ENCODE measurements at places on chromosomes 7 and 10. TPM values are rescaled to one million over a fixed set of nuclear protein-coding genes. Genes with fewer than 3 reads are reported as not detected.

DNA sequence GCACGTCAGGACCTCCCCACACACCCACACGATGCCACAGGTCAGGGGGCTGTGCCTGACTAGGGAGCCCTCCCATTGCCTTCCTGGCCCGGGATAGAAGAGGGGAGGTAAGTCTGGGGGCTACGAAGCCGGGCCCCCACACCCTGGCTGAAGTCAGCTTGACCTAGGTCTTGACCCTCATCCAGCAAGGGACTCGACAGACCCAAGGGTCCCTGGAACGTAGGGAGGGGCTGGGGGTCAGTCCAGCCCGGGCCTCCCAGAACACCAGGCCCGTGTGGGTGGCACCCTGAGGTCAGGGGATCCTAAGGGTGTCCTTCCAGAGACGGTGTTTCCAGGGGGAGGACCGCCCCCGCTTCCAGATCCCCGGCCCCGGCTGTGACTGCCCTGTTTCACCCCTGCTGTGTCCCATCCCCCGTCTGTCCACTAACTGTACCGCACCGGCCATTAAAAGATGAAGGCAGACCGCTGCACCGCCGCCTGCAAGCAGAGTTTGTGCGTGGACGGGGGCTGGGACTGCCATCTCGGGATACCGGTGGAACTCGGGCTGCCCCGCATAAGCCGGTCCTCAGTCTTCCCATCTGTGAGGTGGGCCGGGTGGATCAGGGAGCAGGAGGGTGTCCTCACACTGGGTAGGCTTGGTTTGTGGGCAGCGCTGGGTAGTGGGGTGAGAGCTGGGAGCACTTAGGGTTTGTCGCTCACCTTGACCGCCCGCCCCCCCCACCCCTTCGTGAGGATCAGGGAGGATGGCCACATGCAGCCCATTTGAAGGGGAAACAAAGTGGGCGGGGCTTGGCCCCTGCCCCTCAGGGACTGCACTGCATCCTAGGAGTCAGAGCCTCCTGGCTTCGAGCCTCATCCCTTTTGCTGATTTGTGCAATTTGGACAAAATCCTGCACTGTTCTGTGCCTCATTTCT is 21.1 kb downstream of the SLC29A4 start:
- DNase-seq, result no peak
- H3K27me3 ChIP-seq, result no peaks in the 10 kb centered on the region
- H3K36me3 ChIP-seq, result peaks cover 1% of the 10 kb centered on the region
- no peak overlapping the region for H3K27ac ChIP-seq
- H3K4me3 ChIP-seq, result no peak overlapping the region

- no peak overlapping the region for H3K4me3 ChIP-seq
- H3K36me3 ChIP-seq, result no peaks in the 10 kb centered on the region
- H3K27me3 ChIP-seq, result no peaks in the 10 kb centered on the region
- no peak overlapping the region for H3K27ac ChIP-seq
Measured at GRCh38 chr7:132076301-132077035, 499.8 kb downstream of the PLXNA4 start.

DNA sequence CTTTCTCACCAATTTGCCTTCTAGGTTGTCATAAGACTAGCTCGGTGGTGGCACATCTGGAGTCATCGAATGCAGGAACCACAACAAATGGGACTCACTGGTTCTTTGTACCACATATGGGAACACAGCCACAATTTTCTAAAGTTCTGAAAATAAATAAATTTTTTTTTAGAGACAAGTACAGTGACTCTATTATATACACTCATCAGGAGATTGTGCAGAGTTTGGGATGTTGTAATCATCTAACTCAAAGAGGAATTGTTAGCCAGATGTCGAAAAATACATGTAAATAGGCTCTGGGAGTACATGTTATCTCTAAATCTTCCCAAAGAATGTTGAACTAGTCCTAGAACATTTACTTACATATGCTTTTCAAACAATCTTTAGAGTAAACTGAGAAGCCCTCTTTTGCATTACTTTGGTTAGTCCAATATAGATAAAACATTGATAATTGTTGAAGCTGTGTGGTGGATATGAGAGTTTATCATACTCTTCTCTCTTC is 19.6 kb upstream of the SEPTIN7 start:
- H3K4me1 ChIP-seq, result no peaks in the 10 kb centered on the region
- no peak for DNase-seq
- H3K27me3 ChIP-seq, result no peaks in the 10 kb centered on the region

GRCh38 chr7:156274557-156274956 is 366.0 kb upstream of the RNF32 start:
- DNase-seq, result no peak
- H3K4me3 ChIP-seq, result no peak overlapping the region
- no peak overlapping the region for H3K27ac ChIP-seq
- H3K27me3 ChIP-seq, result no peaks in the 10 kb centered on the region
- no peaks in the 10 kb centered on the region for H3K36me3 ChIP-seq
- H3K4me1 ChIP-seq, result no peaks in the 10 kb centered on the region

GRCh38 chr7:72030994-72031667 is 381.0 kb downstream of the CALN1 start:
- no peak overlapping the region for H3K27ac ChIP-seq
- H3K27me3 ChIP-seq, result no peaks in the 10 kb centered on the region
- no peaks in the 10 kb centered on the region for H3K36me3 ChIP-seq
- no peak for DNase-seq
- no peak overlapping the region for H3K4me3 ChIP-seq
- H3K4me1 ChIP-seq, result no peaks in the 10 kb centered on the region

DNA sequence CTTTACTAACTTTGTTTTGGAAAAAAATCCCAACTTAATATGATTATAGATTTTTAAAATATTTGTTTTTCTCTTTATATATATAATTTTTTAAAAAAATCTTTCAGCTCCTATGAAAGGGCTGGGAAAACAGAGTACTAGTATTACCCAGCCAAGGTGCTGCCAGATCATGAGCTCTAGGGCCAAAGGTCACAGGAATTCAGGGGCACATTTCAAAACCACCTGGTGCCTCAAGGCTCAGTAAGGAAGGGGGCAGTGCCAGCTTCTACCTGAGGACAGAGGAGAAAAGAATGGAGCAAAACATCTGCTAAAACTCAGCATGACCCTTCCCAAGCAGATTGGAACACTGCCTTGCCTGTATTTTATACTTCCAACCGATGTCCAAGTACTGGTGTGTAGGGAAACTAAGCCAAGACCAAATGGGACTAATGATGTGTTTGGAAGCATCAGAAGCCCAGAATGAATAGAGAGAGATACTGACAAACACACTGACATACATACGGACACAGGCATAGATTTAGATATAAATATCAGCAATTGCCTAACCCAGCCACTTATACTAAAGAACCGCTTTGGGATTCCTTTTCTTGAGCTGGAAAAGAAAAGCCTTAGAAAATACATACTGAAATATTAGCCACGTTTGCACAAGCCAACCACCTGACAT is 667.3 kb downstream of the PARD3 start:
- H3K36me3 ChIP-seq, result no peaks in the 10 kb centered on the region
- no peak overlapping the region for H3K27ac ChIP-seq
- H3K27me3 ChIP-seq, result no peaks in the 10 kb centered on the region
- H3K4me1 ChIP-seq, result no peaks in the 10 kb centered on the region

DNA sequence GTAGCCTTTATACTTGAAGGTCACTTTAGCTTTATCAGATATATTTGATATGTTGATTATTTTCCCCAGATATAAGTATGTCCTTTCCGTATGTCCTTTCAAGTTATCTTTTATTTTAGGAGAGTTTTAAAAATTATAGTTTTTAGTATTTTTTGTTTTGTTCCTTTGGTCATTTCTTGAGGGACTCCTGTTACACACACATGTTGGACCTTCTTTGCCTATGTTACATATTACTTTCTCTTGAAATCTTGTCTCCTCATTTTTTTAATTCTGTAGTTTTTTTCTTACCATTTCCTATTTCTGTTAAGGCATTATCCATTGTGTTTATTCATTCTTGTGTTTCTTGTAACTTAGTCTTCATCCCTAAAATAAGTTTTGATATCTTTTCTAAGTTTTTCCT is 23.9 kb downstream of the GLCCI1 start:
- no peaks in the 10 kb centered on the region for H3K27me3 ChIP-seq
- no peak overlapping the region for H3K27ac ChIP-seq
- peaks cover 5% of the 10 kb centered on the region for H3K4me1 ChIP-seq
- no peak for DNase-seq

- no peak overlapping the region for H3K4me3 ChIP-seq
- DNase-seq, result no peak
- H3K36me3 ChIP-seq, result no peaks in the 10 kb centered on the region
Measured at GRCh38 chr10:84783386-84783785, 455.0 kb downstream of the CCSER2 start.

DNA sequence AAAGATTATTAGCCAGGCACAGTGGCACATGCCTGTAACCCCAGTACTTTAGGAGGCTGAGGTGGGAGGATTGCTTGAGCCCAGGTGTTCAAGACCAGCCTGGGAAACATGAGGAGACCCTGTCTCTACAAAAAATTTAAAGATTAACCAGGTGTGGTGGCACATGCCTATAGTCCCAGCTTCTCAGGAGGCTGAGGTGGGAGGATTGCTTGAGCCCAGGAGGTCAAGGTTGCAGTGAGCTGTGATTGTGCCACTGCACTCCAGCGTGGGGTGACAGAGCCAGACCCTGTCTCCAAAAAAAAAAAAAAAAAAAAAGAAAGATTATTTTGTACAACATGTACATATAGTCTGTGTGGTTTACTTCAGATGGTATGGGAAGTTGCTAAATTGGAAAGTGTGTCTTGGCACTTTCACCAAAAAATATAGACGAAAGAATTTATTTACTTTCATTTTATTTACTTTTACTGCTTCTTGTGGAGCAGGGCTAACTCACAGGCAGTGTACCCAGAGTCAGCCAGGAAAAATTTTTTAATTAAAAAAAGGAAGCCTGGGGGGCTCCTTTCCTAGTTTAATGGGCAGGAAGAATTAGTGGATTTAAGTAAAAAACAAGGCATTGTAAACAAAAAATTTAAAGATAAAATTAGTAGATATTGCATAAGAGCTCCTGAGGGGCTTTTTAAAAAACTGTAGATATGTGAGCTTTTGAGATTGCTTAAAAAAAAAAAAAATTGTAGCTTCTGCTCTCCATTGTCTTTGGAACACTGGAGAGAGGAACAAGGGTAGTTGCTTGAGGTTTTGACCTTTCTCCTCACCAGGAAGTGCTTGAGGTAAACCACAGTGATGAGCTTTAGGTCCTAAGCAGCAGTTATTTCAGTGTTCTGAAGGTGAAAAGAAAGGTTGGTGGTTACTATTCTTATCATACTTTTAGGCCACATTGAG is 44.6 kb upstream of the VDAC2 start:
- H3K36me3 ChIP-seq, result no peaks in the 10 kb centered on the region
- no peaks in the 10 kb centered on the region for H3K27me3 ChIP-seq
- peak overlapping the region; percentile 76 for H3K27ac ChIP-seq
- H3K4me3 ChIP-seq, result peak overlapping the region; percentile 57

GRCh38 chr10:27783660-27784059 is 38.0 kb upstream of the MKX start:
- H3K36me3 ChIP-seq, result no peaks in the 10 kb centered on the region
- H3K27me3 ChIP-seq, result no peaks in the 10 kb centered on the region
- no peak overlapping the region for H3K4me3 ChIP-seq
- H3K4me1 ChIP-seq, result no peaks in the 10 kb centered on the region
- DNase-seq, result no peak
- H3K27ac ChIP-seq, result no peak overlapping the region

GRCh38 chr7:9091282-9091681 is 657.9 kb downstream of the NXPH1 start:
- no peaks in the 10 kb centered on the region for H3K27me3 ChIP-seq
- no peak overlapping the region for H3K27ac ChIP-seq
- no peaks in the 10 kb centered on the region for H3K4me1 ChIP-seq
- no peak overlapping the region for H3K4me3 ChIP-seq
- no peaks in the 10 kb centered on the region for H3K36me3 ChIP-seq
- no peak for DNase-seq

- H3K27ac ChIP-seq, result no peak overlapping the region
- no peak overlapping the region for H3K4me3 ChIP-seq
- H3K4me1 ChIP-seq, result no peaks in the 10 kb centered on the region
Measured at GRCh38 chr10:111515706-111516105, 438.9 kb downstream of the ADRA2A start.

DNA sequence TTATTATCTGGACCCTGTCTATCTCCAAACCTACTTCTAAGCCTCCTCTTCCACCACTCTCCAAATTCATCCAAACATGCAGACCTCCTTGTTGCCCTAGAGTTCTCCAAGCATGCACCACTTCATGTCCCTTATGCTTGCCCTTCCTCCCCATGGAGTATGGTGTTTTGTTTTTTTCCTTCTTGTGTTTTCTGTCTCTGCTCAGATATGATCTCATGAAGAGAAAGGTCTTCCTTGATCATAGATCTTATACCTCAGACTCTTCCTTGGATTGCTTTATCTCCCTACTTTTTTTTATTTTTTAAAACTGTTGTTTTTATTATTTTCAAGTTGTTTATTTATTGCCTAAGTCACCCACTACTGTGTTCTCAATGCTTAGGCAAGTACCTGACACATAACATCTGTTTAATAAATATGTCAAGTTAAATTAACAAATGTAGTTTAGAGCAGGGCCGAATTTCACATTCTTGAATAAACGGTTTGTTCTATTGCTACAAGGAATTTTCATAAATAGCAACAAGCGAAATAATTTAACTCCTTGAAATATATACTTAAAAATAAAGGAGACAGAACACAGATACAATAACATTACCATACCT is 84.5 kb downstream of the HGF start:
- peaks cover under 1% of the 10 kb centered on the region for H3K4me1 ChIP-seq
- H3K27ac ChIP-seq, result no peak overlapping the region
- no peaks in the 10 kb centered on the region for H3K36me3 ChIP-seq
- H3K4me3 ChIP-seq, result no peak overlapping the region
- H3K27me3 ChIP-seq, result no peaks in the 10 kb centered on the region

GRCh38 chr10:114816308-114816707 is 5.3 kb upstream of the FHIP2A start:
- no peaks in the 10 kb centered on the region for H3K27me3 ChIP-seq
- no peaks in the 10 kb centered on the region for H3K36me3 ChIP-seq
- peaks cover 3% of the 10 kb centered on the region for H3K4me1 ChIP-seq
- DNase-seq, result no peak

GRCh38 chr7:146201945-146202344 is 85.3 kb downstream of the CNTNAP2 start:
- DNase-seq, result no peak
- H3K27ac ChIP-seq, result no peak overlapping the region
- no peaks in the 10 kb centered on the region for H3K36me3 ChIP-seq
- H3K4me1 ChIP-seq, result no peaks in the 10 kb centered on the region

DNA sequence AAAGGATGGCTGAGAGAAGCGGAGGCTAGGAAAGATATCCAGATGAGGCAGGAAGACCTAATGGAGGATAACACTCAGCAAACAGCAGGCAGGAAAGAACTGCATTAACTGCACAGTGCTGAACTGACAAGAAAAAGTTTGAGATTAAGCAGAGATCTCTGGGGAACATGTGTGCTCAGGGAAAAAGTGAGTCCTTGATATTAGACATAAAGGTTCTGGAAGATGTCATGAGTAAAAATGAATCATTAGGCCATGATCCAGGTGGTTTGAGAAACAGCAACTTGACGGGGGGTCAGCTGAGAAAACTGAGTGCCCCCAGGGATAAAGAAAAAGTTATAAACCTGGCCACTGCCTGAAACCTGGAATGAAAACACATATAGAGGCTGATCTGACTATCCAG is 27.3 kb upstream of the ANK3 start:
- no peaks in the 10 kb centered on the region for H3K27me3 ChIP-seq
- no peaks in the 10 kb centered on the region for H3K4me1 ChIP-seq
- H3K4me3 ChIP-seq, result no peak overlapping the region
- DNase-seq, result no peak

Gene CTAGE6
- not detected for polyA plus RNA-seq

Gene TMEM184A
- polyA plus RNA-seq, result not detected

Gene DBF4
- polyA plus RNA-seq, result 91.9 TPM

Gene MALSU1
- polyA plus RNA-seq, result 157 TPM

Gene MRC1
- polyA plus RNA-seq, result 0.04 TPM

Gene EVX1
- not detected for polyA plus RNA-seq

Gene NYAP1
- polyA plus RNA-seq, result not detected

Gene CYP26A1
- polyA plus RNA-seq, result not detected

Gene GNA12
- 2.9 TPM for polyA plus RNA-seq

All from GM12878 (cell line).